ENCODE measurements at places on chromosomes 4 and X.

DNA sequence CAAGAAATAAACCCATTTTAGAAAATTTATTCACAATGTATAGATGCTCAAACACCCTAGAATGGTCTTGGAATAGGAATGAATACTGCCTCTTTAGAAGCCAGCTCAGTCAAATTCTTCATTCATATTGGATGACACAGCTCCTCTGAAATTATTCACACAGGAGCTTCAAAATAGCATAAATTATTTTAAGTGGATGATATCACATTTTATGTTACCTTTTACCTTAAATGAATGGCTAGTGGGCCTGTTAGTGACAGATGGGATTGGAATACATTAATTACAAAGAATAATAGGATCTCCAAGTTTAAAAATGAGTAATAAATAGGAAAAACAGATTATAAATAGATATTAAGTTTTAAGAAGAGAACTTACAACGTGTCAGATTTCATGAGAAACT lies 184.4 kb downstream of the GABRB1 start:
- DNase-seq: no peak

DNA sequence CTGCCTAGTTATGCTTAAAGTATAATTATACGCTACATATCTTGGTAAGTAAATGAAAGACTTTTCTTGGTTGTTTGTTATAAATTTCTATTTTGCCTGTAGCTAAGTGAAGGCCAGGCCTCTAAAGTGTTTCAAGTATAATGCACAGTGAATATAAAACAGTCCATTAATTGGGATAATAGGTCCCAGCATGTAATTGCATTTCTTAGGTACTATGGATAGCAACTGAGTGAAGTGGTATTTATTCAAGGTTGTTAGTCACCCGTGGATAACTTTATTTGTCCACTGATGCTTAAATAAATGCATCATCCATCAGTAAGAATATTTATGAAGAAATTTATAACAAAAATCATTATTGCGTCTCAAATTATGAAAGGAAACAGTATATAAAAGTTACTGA lies 59.1 kb downstream of the TEX13C start:
- DNase-seq: no peak

- DNase-seq: no peak
These were observed 377.3 kb downstream of the GASK1B start for GRCh38 chr4:157795495-157795894.

DNA sequence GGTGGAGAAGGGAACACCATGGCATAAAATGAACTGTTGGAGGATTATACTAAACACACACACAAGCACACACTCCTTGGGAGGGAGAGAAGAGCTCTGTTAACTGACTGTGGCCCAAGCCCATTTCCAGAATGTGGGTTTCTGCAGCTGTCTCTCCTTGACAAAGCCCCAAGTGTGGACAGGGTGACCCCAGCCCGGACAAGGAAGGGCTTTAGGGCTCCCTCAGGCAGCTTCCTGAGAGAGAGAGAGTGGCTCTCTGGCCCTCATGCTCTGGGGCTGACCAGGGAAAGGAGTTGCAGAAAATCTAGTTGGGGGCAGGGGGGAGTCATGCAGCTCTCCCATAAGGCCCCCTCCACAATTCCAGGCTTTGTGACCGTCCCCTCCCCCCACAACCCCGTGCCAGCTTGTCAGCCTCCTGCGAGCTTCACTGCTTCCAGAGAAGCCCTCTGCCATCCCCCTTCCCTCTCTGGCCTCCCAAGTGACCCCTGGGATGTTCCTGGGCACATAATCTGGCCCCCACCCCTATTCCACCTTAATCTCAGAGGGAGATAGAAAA lies 590 bp downstream of the ARHGEF9 start:
- no peak for DNase-seq

- no peak for DNase-seq
These were observed 235.7 kb downstream of the NKX6-1 start for GRCh38 chr4:84263415-84263814.

GRCh38 chrX:104211187-104211586 lies 43.5 kb downstream of the ESX1 start:
- no peak for DNase-seq

DNA sequence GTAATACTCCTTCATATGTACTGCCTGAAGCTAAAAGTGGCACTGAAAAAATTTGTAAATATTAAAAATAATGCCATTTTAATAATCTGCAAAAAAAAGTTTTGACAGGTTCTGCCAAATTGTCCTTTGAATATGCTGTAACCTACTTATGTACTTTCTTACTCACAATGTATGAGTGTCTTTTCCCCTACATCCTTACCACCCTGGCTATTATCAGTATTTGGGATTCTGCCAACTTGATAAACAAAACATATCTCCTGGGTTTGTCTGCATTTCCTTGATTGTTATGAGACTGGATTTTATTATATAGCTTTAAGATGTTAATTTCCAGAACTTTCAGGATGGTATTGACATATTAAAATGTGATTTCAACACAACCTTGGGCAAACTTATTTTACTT lies 187.9 kb downstream of the CHM start:
- no peak for DNase-seq

GRCh38 chrX:119488749-119489148 lies 20.5 kb downstream of the SLC25A5 start:
- DNase-seq: no peak

DNA sequence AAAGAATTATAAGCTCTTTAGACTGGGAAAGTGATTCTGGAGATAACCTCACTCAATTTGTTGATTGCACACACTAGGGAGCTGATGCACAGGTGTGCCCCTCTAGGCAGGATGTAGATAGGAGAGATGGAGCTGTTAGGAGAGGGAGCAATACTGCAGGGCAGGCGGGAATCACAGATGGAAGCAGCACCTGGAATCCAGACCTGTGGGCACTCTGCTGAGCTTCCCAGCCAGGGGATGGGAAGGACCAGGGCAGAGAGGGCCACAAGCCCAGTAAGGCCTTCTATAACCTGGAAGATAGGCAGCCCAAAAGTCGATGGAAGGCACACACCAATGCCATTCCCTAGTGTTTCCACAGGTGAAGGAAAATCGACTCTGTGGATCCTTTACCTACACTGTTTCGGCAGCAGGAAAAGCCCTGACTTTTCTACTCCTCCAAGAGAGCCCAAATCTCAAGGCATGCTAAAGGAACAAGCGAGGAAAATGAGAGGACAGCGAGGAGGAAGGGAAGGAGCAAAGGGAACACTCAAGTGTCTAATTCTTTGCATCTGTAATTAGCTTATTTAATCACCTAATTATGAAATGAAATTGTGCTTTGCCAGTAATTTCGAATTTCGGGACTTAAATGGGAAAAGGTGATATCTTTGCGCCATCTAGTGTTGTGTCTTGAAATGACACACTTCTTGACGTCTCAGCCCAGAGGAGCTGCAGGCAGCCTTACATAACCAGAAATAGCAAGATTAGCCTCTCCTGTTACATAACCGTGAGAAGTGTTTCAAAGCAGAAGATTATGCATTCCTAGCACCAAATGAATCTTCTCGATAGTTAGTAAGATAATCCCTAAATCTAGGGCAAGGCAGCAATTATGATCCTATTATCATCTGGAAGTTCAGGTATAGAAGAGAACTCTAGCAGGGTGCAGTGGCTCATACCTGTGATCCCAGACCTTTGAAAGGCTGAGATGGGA lies 31.0 kb upstream of the TLR3 start:
- no peak for DNase-seq

GRCh38 chr4:143199503-143199902 lies 14.8 kb downstream of the USP38 start:
- DNase-seq: no peak

DNA sequence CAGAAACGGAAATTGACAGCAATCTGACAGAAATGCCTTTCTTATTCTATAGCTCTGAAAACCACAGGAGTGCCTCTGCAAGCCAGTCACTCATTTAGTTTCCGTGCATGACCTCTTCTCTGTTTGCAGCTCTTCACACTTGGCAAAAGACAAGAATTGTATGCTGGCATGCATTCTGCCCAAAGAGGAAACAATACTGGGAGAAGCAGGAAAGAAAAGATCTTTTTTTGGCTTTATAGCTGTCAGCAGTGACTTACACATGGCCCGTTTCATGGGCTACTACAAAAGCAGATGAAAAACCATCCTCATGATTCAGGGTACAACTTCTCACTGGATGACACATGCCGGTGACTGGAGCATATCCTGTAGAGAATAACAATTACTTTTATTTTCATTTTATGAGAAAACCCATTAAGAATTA lies 249.4 kb downstream of the ADAMTS3 start:
- no peak for DNase-seq

DNA sequence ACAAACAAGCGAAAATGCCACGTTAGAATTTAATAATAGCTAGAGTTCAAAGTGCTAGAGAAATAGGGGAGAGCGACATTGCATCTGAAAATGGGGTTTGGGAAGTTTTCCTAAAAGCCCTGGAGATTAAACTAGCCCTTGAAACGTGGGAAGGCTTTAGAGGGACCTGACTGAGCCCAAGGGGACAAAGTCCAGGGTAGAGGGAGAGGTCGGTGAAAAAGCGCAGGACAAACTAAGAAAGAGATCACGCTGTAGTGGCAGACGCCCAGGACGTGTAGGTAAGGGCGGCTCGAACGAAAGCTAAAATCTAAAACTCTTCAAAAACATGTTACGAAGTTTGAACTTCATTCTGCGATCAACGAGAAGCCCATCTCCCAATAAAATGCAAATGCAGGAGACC lies 1.1 kb upstream of the ATP11C start:
- no peak for DNase-seq

DNA sequence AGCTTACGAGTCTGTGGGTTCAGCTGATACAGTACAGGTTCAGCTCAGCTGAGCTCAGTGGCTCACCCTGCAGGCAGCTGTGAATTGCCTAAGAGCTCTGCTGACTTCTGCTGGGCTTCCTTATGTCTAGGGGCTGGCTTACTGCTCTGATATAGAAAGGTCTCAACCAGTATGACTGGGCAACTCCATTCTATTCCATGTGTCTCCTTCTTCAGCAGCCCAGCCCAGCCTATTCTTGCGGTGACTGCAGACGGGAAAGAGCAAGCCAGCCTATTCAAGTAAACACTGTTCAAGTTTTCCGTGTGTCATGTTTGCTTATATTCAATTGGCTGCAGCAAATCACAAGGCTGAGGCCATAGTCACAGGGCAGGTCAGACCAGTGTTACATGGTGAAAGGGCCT lies 615.4 kb upstream of the ZFP42 start:
- DNase-seq: no peak

GRCh38 chrX:140342410-140342809 lies 162.5 kb downstream of the SOX3 start:
- DNase-seq: no peak

- DNase-seq: no peak
These were observed 425.1 kb downstream of the RAB28 start for GRCh38 chr4:13059019-13059418.

GRCh38 chr4:34850968-34851367 lies 1393.3 kb downstream of the ARAP2 start:
- no peak for DNase-seq

GRCh38 chrX:10352536-10352935 lies 195.8 kb downstream of the CLCN4 start:
- DNase-seq: no peak

DNA sequence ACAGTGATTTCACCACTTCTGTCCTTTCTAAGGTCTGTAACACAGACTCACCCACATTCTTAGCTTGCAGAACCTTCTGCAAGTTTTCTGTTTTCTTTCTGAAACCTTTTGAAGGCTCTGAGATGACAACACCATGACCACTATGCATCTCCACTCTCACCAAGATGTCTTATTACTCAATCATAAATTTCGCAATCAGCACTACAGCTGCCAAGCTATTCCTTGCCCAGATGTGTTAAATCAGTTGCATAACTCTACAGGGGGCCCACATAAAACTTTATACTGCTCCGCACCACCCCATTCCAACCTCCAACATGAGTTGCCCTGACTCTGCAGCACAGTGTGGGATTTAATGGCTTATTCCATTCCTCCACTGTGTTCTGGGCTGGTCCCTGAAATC lies 229.9 kb downstream of the COL25A1 start:
- DNase-seq: no peak

DNA sequence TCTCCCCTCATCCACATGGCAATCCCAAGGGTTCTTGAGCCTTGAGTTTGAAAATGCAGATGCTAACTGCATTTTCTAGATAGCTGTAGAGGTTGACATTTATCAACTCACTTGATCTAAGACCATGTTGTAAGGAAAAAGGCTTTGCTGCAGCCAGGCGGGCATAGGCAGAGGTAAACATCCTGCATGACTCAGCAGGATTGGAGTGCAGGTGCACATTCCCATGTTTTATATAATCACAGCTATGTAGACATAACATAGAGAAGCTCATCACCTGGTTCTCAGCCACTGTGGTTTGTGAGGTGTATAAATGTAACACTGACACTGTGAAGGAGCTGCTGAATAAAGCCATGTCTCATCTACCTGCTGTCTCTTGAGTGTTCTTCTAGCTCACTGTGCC lies 62.3 kb upstream of the PDE5A start:
- no peak for DNase-seq

DNA sequence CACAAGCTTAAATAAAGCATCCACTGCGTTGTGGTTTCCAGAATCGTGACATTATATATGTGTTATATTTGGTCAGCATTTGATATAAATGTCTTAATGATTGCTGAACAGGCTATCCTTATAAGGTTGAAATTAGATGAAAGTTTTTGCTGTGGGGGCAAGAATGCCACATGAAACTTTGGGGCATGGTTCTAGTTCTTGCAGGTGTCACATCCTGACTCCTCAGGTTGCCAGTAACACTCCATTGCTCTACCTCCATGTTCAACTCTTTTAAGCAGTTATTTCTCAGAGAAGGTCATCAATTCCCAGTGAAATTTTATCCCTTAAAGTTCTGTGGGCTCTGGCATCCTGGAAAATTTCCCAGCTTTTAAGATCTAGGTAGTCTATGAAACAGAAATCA lies 33.7 kb downstream of the NFKB1 start:
- no peak for DNase-seq

- no peak for DNase-seq
These were observed 83.6 kb downstream of the PPP1R2C start for GRCh38 chrX:42694260-42694815.

GRCh38 chrX:151771726-151772125 lies 37.2 kb downstream of the CNGA2 start:
- DNase-seq: no peak
